KG1 (cell line): ENCODE measurements at places on chromosomes 5 and 9.
A peak's percentile ranks its signal among the peaks of the same experiment; 100 is the strongest.

GRCh38 chr5:10421896-10422691 is 19.6 kb upstream of the ROPN1L start:
- peak; percentile 39 for DNase-seq

GRCh38 chr9:137593176-137593575 is 2.9 kb upstream of the ZMYND19 start:
- no peak for DNase-seq

GRCh38 chr5:72884892-72885291 is 68.4 kb downstream of the TNPO1 start:
- DNase-seq, result no peak

DNA sequence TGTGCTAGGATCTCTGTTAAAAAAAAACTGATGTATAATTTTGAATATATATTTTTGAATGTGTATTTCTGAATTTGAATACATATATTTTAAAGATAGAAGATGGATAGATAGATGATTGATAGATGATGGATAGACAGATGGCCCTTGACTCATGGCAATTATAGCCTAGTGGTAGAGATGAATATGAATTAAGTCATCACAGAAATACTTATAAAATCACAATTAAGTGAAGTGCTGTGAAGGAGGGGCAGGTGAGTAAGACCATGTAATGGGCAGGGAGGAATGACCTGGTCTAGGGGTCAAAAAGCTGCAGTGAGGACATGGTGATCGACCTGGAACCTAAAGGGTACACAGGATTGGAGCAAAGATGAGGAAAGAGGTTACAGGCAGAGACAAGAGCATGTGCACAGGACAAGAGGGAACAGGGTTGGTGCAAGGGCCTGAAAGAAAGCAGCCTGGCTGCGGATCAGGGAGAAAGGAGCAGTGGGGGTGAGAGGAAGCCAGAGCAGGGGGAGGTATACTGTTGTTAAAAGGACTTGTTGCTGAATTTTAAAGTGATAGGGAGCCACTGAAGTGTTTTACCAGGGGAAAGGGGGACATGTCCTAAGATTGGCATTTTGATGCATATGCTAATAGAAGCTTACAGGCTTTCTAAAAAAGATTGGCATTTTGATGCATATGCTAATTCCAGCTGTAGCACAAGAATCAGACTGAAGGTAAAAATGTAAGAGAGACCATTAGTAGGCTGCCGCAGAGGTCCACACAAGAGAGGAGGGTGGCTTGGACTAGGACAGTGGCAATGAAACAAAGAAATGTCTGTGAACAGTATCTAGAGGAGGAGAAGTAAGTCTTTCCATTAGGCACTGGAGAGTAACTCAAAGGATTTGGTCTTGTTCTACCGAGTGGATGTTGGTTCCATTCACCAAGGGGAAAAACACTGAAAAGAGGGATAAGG is 527.8 kb downstream of the AGTPBP1 start:
- DNase-seq, result no peak

DNA sequence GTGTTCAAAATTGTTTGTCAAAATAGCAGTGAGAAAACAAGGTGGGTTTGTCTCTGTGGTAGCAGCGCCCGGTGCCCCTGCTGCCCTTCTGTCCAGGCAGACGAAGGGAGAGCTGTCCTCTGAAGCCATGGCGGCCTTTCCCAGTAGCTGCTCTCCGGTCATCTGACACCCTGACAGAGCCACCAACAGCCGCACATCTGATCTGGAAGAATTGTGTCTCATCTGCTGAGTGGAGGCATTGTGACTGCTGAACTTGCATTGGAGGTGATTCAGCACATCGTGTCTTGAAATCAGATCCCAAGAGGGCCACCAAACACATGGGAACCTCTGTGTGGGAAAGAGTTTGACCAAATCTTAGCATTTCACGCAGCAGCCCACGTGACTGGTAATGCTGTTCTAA is 337.6 kb upstream of the IRX1 start:
- no peak for DNase-seq

GRCh38 chr5:39640552-39640951 is 215.8 kb upstream of the DAB2 start:
- no peak for DNase-seq

GRCh38 chr9:121253821-121254501 is 14.0 kb upstream of the GSN start:
- DNase-seq, result peak; percentile 33

DNA sequence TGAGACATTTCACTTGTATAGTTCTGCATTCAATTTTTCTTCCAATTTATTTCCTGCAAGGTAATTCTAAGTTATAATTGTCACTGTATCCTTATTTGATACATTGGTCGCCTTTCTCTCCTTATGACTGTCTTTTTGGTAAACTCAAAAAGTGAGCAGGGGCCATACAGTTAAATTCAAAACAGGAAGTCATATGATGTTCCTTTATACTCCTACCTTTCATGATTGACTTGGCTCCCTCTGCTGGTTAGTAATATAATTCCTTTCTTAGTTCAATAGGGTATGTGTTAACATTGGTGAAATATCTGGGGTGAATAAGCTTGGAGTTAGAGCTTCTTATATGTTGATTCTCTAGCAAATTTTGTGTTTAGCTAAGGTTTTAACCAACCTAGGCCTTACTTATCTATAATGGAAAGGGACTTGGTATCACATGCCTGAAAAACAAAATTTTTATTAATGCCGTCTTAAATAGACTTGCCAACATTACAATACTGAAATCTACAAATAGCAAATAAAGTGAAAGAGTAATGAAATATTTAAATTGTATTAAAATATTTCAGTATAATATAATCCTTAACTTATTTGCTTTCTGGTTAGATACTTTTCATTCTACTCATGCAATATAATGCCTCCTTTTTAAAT is 6.0 kb upstream of the NIPBL start:
- peak; percentile 78 for DNase-seq

- no peak for DNase-seq
Observed at GRCh38 chr9:129037767-129038098, 1.3 kb downstream of the MIGA2 start.

DNA sequence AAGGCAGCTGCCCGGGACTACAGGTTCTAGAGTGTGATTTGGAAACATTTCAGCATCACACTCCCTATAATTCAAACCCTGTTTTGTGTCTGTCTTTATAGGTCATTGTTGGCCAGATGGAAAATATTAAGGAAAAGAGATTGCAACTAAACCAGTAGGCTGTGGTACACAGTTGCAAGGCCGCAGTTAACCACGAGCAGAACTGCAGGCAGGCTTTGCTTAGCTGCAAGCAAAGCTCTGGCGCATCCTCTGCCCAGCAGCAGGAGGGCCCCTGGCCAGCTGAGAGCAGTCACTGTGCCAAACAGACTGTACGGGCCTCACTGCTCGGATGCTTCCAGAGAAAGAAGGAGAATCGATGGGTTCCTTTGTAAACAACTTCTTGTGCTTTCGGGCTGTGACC is 204.5 kb downstream of the DENND1A start:
- DNase-seq, result no peak

DNA sequence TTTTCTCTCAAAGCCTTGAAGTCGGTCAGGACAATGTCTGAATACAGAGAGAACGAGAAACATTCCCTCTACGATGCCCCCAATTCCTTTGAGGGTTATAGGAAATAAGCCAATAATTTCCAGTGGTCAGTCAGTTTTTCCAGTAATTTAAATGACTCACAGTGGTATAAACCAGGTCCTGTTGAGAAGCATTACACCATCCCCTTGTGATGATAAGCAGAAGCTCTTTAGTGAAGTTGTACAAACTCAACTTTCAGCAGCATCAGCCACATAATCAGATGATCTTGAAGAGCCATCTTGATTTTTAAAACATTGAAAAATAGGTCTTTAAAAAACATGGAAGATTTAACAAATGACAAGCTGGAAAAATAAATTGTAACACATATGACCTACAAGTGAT is 173.9 kb upstream of the ZNF462 start:
- DNase-seq, result no peak

- no peak for DNase-seq
Observed at GRCh38 chr9:116741086-116741740, 54.1 kb downstream of the TRIM32 start.

DNA sequence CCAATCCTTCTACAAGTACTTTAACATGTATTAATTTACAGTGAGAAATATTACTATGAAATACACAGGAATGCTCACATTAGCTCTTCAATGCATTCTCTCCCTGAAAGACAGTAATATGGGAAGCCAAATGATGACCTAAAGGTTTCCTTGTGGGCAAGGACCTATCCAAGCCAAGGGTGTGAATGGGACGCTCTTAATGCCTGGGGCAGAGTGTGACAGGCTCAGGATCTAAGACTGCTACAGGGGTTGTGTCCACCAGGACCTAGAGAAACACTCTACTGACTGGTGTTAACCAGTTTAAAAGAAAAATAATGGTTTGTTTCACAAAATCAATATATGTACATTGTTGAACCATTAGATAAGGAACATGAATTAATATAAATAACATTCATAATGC is 158.7 kb downstream of the FGF1 start:
- no peak for DNase-seq
